IMR-90 (cell line): ENCODE measurements at places on chromosomes 4 and X. TPM values are rescaled to one million over a fixed set of nuclear protein-coding genes. Genes with fewer than 3 reads are reported as not detected.

DNA sequence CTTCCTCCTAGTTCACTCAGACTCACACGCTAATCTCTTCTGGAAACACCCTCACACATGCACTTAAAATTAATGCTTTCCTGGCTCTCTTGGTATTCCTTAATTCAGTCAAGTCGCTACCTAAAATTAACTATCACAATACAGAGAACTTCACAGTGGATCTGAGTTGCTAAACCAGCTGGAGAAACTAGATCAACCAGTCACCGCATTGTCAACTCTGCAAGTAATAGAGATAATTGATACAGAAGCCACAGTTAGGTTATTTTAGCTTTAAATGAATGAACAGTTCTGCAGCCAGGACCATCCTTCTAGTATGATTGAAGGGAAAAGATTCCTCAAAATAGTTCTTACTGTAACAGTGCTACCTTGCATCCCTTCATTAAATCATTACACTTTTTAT is 6.0 kb upstream of the TBC1D9 start:
- no peaks in the 10 kb centered on the region for H3K4me1 ChIP-seq
- peaks cover 11% of the 10 kb centered on the region for H3K27me3 ChIP-seq
- no peak for DNase-seq
- no peak overlapping the region for H3K27ac ChIP-seq
- no peak overlapping the region for H3K4me3 ChIP-seq
- H3K36me3 ChIP-seq: no peaks in the 10 kb centered on the region

GRCh38 chr4:15976456-15977447 is 13.8 kb upstream of the FGFBP2 start:
- DNase-seq: no peak
- H3K4me3 ChIP-seq: no peak overlapping the region
- H3K4me1 ChIP-seq: no peaks in the 10 kb centered on the region

- H3K27ac ChIP-seq: no peak overlapping the region
- no peak overlapping the region for H3K4me3 ChIP-seq
- H3K4me1 ChIP-seq: no peaks in the 10 kb centered on the region
- H3K27me3 ChIP-seq: peaks cover 22% of the 10 kb centered on the region
- H3K36me3 ChIP-seq: no peaks in the 10 kb centered on the region
Observed at GRCh38 chrX:104284507-104284906, 29.8 kb upstream of the ESX1 start.

The MAGEA2B gene
- not detected in 2 replicates for total RNA-seq

DNA sequence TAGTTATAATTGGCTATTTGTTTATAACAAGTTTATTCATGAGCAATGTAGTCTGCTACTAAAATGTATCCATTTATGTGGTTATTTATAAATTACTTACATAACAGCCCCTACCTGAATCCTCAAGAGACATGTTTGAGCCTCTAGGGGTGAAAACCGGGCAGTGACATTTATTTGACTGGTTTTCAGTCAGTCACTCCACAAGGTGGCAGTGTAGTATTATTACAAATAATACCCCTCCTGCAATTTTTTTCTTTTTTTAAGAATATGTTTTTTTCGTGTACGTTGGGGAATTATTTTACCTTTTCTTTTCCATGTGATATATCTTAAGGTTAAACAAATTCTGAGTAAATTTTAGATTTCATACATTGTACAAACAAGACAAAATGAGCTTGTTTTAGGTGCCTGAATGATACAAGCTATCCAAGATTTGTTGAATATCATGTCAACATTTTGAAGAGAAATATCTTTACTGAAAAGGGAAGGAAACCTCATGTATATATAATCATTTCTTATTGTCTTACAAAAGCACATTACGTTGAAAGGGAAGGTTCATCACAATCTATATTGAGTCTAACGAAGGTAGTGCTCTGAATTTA is 598.7 kb upstream of the TECRL start:
- DNase-seq: no peak
- no peaks in the 10 kb centered on the region for H3K4me1 ChIP-seq
- no peak overlapping the region for H3K27ac ChIP-seq
- H3K4me3 ChIP-seq: no peak overlapping the region

The TIGD4 gene
- total RNA-seq: not detected in 2 replicates

- H3K27ac ChIP-seq: no peak overlapping the region
- peaks cover 4% of the 10 kb centered on the region; the same call in 1 of the 2 replicates for H3K27me3 ChIP-seq
- no peak overlapping the region for H3K4me3 ChIP-seq
- DNase-seq: no peak
- H3K4me1 ChIP-seq: no peaks in the 10 kb centered on the region
Observed at GRCh38 chrX:131061306-131061705, 3.2 kb downstream of the ARHGAP36 start.
